ENCODE measurements at places on chromosomes 6 and 20.
A peak's percentile ranks its signal among the peaks of the same experiment; 100 is the strongest.

- no peak for DNase-seq
Observed at GRCh38 chr6:111618407-111618806, 12.7 kb upstream of the TRAF3IP2 start.

- DNase-seq, result no peak
Observed at GRCh38 chr6:36958775-36959554, 4.4 kb downstream of the PI16 start.

DNA sequence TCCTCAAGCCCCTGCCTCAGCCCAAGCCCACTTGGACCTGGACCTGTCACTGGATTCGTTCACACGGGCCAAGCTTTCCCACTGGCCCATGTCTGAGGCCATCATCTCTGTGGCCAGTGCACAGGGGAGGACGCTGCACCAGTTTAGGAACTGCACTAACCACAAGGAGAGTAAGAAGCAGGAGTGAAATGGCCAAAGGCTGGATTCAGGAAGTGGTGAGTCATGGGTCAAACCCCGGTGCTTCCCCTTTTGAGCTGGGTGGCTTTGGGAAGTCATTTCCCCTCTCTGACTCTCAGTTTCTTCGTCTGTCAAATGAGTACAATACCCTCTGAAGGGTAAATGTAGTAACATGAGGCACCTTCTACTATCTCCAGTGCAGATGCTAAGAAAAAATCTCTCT lies 87.9 kb downstream of the CD40 start:
- DNase-seq, result no peak

GRCh38 chr6:46491628-46492547 lies 639 bp upstream of the RCAN2 start:
- peak; percentile 8 for DNase-seq

GRCh38 chr20:38730167-38730988 lies 6.1 kb downstream of the SLC32A1 start:
- DNase-seq, result no peak

GRCh38 chr6:13277231-13277630 lies 51.1 kb downstream of the TBC1D7 start:
- no peak for DNase-seq

DNA sequence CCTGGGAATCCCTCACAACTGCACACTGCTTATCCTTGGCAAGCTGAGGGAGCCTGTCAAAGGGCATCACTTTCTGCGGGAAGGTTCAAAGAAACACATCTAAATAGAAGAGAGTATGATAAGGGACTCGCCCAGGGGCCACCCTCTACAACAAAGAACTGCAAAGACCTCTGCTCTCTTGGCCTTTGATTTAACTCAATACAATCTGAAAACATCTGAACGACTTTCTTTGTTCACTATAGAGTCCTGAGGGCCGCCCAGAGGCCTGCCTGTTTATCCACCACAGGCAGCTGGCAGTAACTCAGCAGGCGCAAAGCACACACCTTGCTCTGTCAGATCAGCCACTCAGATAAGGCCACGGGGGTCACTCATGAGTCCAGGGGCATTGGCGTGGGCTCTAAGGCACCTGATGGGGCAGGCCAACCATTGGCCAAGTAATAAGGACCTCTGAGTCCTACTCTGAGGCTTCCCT lies 139.3 kb downstream of the UNC5CL start:
- no peak for DNase-seq

DNA sequence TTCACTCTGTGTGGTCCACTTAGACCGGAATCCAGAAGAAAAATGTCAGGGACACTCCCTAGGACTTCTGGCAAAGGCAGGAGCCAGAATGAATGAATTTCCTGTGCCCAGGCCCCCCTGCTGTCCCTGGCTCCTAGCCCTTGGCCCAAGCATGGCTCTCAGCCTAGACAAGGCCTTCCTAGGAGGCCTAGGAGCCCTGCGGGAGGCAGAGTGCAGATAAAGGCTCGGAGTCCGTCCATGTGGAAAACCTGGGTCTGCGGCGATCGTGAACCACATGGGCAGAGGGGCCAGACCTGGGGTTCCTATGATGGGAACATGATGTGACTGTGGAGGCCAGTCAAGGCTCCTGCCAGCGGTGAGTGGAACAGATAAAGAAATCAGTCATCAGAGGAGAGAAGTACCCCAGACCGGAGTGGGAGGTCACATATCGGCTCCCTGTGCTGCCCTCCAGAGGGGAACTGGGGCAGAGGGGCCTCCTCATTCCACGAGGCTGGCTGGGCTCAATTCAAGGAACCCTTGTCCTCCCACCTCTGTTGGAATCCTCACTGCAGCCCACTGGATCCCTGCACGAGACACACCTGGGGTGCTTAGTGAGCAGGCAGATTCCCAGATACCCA lies 5.9 kb upstream of the VSTM2L start:
- no peak for DNase-seq

- DNase-seq, result no peak
Observed at GRCh38 chr20:22796469-22797077, 212.2 kb upstream of the FOXA2 start.

DNA sequence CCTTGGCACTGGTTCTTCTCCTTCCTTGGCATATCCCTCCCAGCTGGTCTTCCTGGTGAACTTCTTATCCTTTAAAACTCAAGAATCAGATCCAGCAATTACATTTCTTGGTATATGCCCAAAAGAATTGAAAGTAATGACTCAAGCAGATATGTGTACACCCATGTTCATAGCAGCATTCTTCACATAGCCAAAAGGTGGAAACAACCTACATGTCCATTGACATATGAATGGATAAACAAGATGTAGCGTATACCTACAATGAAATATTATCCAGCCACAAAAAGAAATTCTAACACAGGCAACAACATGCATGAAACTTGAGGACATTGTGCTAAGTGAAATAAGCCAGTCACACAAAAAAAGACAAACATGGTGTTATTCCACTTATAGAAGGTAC lies 103.7 kb upstream of the NT5E start:
- no peak for DNase-seq

DNA sequence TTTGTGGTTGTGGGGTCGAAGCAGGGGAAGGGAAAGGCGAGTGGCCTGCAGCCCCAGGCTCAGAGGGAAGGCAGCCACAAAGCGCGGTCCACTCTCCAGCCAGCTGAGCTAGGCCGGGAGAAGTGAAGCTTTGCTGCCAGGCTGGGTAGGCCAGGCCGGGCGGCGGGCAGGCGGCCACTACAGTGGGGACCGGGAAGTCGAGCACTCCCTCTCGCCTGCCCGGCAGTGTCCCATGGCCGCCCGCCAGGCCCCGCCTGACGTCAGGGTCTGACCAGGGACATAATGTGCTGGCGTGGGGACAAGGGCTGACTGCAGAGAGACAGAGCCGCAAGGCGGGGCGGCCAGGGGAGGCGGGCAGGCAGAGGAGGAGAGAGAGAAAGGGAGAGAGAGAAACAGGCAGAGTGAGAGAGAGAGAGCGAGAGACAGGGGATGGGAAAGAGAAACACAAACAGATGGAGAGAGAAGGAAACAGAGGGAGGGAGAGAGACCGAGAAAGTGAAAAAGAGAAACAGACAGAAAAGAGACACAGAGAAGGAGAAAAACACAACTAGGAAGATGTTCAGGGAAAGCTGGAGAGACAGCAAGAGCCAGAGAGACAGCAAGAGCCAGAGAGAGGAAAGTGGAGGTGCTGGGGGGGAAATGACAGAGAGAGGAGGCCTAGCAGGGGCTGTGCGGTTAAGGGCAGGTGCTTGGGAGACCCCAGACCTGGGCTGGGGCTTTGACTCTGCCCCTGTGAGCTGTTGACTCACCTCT lies 94.5 kb upstream of the PTPN1 start:
- no peak for DNase-seq

- DNase-seq, result no peak
Observed at GRCh38 chr20:56200456-56200855, 48.1 kb upstream of the MC3R start.

- DNase-seq, result no peak
Observed at GRCh38 chr6:71706523-71706922, 179.8 kb upstream of the RIMS1 start.

DNA sequence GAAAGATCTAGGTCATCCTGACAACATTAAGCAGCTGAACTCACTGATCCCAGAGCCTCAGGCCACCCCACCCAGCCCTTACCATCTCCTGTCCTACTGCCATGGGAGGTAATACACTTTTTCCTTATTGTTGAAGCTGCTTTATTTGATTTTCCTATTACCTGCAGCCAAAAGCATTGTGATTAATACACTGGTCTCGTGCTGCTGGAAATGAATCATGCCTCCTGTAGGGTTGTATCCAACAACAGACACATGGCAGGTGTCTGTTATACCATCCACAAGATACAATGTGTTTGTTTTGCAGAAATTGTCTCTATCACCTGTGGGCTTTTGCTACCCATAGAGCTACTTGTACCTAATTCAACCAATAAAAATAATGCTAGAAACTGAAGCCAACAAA lies 34.2 kb downstream of the MYLIP start:
- no peak for DNase-seq

GRCh38 chr6:14597090-14597489 lies 479.5 kb downstream of the CD83 start:
- no peak for DNase-seq

- no peak for DNase-seq
Observed at GRCh38 chr20:64236137-64237088, 19.1 kb upstream of the PCMTD2 start.

DNA sequence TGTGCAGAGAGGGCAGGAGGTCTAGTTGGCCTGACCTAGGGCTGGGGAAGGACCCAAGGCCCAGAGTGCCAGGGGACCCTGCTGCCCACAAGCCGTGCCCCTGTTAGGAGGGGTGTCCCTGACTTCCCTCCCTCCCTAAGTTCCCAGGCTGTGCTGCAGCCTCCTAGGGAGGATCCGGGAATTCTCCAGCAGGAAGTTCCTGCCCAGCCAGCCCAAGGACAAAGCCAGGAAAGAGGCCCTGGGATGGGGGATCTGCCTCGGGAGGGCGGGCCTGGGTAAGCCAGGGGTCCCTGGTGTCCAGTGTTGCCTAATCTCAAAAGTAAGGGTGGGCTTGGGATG lies 9.3 kb upstream of the BAK1 start:
- no peak for DNase-seq

DNA sequence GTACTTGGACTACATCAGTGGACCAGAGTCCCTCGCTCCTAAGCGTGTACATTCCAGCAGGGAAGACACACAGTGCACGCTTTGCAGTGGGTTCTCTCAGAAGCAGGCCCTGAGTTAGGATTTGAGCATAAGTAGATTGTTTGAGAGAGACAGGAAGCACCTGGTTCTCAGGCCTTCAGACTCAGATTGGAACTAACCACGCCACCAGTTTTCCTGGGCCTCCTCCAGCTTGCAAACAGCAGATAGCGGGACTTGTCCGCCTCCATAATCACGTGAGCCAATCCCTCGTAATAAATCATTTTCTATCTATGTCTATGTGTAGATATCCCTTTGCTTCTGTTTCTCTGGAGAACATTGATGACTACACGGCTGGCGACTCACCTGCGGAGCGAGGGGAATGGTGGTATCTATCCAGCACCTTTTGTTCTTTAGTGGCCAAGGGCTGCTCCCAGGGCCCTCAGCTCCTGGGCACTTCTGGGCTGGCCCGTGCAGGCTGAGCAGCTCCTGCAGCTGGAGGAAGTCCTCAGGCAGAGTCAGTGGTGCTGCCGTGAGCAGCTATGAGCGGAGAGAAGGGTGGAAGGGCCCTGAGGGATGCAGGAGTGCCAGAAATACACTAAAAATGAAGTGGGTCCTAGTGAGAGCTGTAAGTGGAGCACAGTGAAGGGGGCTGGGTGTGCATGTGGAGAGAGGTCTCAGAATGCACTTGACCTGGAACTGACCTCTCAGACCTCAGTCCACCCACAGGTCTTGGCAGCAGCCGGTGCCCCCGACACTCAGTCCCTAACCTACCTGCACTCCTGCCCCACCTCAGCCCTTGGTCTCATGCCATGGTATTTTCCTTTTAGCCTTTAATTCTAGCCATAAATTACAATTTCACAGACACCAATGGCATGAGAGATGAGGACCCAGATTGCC lies 76.9 kb downstream of the STK35 start:
- no peak for DNase-seq

- no peak for DNase-seq
Observed at GRCh38 chr6:88890860-88891845, 72.3 kb downstream of the RNGTT start.

GRCh38 chr20:53175135-53175780 lies 203.1 kb downstream of the TSHZ2 start:
- DNase-seq, result no peak

DNA sequence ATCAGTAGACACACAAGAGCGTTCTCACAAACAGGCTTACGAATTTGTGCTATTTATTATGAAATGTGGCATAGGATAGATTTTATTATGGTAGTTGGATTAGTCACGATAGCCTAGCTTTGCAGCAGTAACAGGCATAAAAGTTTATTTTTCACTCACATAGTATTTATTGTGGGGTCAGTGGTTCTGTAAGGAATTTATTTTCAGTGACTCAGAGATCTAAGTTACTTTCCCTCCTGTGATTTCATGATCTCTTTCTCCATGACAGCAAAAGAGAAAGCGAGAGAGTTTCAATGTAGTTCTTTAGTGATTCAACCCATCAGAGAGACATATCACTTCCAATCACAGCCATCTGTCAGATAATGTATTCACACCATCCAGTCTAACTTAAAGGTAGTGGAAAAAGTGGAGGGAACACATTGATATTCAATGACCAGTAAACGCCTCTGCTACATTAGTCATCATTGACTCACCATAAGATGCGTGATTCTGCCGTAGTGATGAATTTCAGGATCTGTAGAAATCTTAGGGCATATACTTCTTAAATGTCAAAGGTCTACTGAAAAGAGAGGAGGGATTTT lies 605.5 kb downstream of the HDGFL1 start:
- no peak for DNase-seq

DNA sequence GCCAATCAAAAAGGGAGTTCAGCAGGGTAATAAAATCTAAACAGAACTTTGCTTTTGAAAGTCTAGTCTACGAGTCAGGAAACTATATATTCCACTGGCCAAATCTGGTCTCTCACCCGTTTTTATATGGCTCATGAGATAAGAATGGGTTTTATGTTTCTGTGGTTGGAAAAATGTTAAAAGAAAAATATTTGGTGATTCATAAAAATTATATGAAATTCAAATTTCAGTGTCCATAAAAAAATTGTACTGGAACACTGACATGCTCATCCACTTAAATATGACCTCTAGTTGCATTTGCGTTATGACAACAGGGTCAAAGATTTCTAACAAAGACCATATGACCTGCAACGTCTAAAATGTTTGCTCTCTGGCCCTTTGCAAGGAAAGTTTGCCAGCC lies 22.3 kb upstream of the LAMP5 start:
- DNase-seq, result no peak

GRCh38 chr6:53446151-53446550 lies 97.4 kb upstream of the ELOVL5 start:
- no peak for DNase-seq

- DNase-seq, result no peak
Observed at GRCh38 chr20:677957-678356, 2.4 kb upstream of the SCRT2 start.

- DNase-seq, result no peak
Observed at GRCh38 chr20:18511571-18511970, 3.8 kb downstream of the SEC23B start.

DNA sequence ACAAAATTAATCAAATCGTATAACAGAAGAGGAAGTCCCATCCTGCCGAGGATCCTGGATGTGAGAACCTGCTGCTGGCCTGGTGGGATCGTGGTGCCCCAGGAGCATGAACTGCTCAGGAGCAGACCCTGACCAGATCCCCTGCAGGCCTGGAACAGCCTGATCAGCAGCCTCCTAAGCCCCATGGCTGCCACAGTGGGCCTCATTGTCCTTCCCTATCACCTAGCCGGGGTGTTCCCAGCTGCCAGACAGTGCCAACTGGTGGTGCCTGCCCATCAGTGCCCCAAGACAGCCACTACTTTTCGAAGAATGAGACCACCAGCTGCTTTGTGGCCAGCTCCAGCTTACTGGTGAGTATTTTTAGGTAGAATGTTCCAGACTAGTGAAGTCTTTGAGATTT lies 19.6 kb upstream of the MAS1L start:
- DNase-seq, result no peak

- DNase-seq, result no peak
Observed at GRCh38 chr6:116175344-116175743, 49.4 kb upstream of the COL10A1 start.
